ENCODE measurements at places on chromosomes 7 and 10.

GRCh38 chr7:46389146-46389545 is 468.1 kb upstream of the IGFBP3 start:
- DNase-seq: no peak

DNA sequence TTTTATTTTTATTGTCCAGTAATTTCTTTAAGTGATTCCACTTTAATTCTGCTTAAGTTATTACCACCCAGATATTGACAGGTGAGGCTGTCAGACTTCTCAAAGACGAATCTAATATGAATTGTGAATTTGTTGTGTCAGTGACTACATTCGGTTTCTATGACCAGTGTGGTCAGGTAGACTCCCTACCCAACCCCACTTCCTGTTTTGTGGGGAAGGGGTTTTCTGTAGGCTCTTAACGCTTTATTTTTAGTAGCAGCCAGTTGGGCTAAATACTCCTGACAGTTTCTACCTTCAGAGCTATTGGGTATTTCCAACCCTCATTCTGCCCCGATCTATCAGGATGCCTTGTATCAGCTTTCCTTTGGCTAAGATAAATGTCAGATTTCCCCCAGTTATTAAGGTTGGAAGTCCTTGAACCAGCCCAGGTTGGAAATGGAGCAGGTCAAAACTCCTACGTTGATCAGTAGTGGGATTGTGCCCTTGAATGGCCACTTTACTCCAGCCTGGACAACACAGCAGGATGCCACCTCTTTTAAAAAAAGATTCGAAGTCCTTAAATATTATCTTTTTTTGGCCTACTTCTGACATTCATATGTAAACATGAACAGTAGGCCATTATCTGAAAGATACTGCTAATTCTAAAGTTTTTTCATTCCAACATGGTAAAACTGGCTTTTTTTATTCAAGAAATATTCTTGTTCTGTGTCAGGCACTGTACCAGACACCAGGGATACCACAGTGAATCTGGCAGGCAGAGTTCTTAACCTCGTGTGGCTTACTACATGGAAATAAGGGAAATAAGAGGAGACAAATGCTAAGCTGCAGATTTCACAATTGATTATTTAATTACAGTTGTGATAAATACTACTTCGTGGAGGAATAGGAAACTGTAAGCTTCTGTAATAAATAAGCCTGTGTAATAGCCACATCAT is 133.3 kb upstream of the SAMD8 start:
- DNase-seq: no peak

DNA sequence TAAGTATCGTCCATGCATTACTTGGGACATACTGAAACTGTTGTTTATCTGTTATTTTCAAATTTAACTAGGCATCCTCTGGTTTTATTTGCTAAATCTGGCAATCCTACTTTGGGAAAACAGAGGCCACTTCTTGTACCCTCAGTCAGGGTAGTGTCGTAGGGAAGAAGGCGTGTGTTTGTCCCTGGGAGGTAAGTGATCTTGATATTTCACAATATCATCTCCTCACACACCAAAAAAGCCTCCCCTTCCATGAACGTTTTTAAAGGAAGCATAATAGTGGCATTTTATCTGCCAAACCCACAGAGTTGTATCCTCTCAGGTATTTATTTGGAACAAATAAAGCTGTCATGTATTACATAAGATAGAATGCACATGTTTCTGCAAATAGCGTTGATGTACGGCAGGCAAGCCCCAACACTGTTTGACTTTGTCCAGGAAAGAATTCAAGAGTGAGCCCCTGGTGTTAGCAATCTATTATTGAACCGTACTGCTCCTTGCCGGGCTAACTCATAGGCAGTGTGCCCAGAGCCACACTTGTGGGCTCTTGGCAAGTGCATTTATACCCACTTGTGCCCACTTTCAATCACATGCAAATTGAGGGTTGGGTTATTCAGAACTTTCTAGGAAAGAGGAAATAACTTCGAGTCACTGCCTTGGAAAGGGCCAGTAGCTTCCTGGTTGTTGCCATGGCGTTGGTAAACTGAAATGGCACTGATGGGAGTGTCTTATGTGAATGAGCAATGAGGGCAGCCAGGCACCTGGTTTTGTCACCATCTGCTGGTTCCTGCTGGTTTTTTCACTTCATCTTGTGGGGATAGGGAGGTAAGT is 266.0 kb downstream of the USP6NL start:
- DNase-seq: no peak

- DNase-seq: no peak
These were observed 9.0 kb upstream of the CFTR start for GRCh38 chr7:117470777-117471176.

- no peak for DNase-seq
These were observed 215.5 kb upstream of the VSTM2A start for GRCh38 chr7:54326592-54327167.

DNA sequence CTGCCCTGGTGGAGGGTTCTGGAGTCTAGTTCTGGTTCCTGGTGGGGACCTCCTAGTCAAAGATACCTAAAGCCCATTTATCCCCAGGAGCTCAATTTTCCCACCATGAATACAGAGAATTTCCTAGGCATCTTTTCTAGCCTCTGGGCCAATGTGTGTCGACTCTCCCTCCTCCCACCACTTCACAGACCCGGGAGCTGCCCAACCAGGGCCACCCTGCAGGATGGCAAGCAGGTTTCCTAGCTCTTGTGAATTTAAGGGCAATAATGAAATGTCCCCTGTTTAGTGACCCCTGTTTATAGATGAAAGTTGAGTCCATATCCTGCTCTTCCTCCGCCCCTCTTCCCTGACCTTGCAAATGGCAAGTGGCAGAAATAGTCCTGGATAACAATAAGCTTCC is 9.4 kb downstream of the DLX5 start:
- DNase-seq: no peak

- no peak for DNase-seq
These were observed 11.5 kb upstream of the NFKB2 start for GRCh38 chr10:102384053-102384452.

- DNase-seq: no peak
These were observed 24.0 kb downstream of the ZEB1 start for GRCh38 chr10:31343009-31343408.
